Esophagus muscularis mucosa (tissue), 4 donors: ENCODE measurements at places on chromosomes 3 and 15. TPM values are rescaled to one million over a fixed set of nuclear protein-coding genes. Genes with fewer than 3 reads are reported as not detected.
A peak's percentile ranks its signal among the peaks of the same experiment; 100 is the strongest.

DNA sequence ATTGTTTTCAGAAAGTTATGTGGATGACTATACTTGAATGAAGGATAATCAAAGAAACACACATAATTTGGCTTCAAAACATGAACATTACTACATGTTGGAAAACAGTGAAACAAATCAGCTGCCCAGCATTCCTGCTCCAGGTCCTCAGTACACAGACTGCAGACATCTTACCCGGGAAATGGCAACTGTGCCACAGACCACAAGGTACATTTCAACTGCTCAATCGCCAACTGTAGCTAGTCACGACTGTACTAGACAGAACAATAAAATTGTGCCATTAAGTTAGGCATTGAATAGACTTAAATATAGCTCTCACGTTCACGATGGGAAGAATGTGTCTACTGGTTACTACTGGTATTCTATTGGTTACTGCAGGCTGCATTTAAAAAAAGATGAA lies 5.0 kb downstream of the NAA50 start:
- no peak for DNase-seq

DNA sequence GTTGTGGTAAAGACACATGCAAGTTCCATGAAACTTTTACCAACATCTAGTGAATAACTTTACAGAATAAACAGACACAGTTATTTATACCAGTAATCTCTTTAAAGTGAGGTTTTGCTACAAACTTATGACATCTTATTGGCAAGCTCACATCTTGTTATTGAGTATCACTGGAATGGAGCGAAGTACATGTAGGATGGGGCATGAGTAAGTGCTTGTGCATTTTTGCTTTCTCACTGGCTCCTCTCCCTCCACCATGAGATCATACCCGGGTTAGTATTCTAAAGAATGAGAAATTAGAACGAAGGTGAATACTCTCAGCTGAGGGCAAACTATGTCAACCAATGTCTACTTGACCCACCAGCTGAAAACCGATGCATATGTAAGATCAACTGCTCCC lies 193.3 kb upstream of the ZNF717 start:
- no peak for DNase-seq

- no peak for DNase-seq
Observed at GRCh38 chr3:71195492-71195891, 388.0 kb downstream of the FOXP1 start.

DNA sequence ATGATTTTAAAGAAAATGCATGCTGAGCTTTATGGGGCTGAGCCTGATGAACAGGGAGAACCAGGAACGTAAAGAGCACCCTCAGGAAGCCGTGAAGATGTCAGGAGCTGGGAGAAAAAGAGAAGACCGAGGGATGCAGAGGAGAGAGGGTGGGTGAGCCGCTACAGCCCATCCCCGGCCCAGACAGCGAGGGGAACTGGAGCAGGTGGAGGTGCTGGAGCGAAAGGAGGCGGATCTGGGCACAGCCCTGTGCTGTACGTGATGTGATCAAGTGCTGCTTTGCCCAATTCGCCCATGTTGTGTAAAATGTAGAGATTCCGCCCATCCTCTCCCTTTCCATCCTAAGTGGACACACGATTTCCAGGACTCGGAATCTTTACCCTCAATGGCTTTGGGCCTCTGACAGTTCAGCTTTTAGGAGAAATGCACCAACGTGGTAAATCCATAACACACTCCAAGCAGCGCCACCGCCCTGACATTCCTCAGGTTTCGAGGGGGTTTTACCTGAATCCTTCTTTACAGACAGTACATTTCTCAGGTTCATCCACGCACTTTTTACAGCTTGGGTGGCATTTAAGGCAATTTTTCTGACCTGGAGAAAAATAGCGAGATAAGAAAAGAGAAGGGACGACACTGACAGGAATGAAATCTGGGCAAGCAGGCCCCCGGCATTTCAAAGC lies 27.1 kb upstream of the SNRPA1 start:
- no peak for DNase-seq

GRCh38 chr3:150450916-150451315 lies 42.8 kb downstream of the TSC22D2 start:
- no peak for DNase-seq

- no peak for DNase-seq
Observed at GRCh38 chr3:172294223-172294806, 153.9 kb downstream of the GHSR start.

DNA sequence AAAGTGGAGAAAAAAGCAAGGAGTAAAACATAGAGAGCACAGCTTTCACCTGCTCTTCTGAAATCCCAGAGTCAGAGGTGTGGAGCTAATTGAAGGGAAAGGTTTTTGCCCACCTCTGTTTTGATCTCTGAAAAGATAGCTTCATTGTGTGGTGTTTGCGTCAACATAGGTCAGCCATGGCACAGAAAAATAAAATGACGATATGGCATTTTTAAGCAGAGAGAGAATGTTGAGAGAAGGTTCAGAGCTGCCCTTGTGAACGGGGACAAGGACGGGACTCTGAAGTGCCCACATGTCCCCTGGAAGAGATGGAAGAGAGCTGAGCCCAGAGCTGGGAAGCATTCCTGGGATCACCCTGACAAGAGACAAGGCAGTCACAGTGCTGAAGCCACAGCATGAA lies 249.4 kb upstream of the PLSCR5 start:
- DNase-seq, result no peak

- DNase-seq, result no peak
Observed at GRCh38 chr15:73464602-73465001, 21.6 kb downstream of the REC114 start.

DNA sequence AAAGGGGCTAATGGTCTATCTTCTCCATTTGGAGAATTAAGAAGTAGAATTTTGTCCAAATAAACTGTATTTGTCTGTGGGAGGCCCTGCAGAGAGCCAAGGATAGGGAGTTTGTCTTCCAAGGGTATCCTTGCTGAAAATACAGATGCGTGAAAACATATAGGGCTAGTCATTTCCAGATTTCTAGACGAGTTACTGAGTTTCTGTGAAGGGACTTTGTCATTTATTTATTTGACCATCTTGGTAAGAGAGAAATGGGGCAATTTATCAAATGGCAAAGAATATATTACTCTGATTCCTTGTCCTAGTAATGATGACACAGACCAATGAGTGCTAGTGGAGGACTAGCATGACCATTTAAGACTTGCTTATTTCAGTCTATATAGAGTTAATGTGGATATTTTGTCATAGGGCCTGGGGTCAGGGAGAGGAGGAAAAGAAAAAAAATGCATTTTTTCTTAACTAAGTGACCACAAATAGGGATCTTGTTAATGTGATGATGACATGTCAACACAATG lies 376.6 kb upstream of the ONECUT1 start:
- no peak for DNase-seq

- peak; percentile 68 for DNase-seq
Observed at GRCh38 chr3:143826296-143826695, 22.0 kb downstream of the SLC9A9 start.

- peak; percentile 21 for DNase-seq
Observed at GRCh38 chr15:28955160-28955992, 69.6 kb downstream of the APBA2 start.

DNA sequence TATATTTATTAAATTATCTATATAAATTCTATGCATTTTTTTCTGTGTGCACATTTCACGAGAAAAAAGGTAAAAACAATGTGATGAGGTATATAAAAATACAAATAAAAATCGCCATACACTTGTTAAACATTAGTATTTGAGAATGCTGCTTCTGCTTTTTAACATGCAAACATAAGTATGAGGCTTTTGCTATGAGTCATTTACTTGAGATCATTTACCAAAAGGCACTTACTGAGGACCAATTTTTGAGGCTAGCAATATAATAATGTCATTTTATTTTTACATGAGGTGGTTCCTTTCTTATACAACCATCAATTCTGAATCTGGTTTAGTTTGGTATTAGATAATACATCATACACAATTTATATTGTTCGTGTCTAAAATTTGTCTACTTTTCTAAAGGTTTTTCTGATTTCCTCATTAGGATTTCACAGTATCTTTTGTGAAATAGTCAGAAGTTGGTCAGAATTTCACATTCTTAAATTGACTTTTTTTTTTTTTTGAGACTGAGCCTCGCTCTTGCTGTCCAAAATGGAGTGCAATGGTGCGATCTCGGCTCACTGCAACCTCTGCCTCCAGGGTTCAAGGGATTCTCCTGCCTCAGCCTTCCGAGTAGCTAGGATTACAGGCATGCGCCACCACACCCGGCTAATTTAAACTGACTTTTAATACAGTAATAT lies 25.6 kb downstream of the DCUN1D1 start:
- DNase-seq, result no peak

- DNase-seq, result peak; percentile 2
Observed at GRCh38 chr15:58565619-58566018, 133.8 kb downstream of the LIPC start.

DNA sequence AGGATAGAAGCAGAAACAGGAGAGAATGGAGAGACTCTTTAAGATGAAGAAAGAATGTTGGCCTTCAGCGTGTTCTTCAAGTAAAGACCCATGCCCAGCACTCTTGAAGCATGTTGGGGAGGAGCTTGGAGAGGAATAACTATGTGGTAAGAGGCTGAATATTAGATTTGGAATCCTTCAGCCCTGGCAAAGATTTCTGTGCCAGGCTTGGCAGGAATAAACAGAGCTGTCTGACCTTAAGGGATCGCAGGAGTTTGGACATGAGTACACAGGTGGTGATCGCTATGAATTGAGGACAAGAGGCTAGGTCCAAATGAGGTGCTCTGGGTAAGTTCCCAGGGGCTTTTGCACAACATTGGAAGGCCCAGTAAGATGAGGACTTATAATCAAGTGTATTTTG lies 132.6 kb upstream of the TBL1XR1 start:
- no peak for DNase-seq

- DNase-seq, result no peak
Observed at GRCh38 chr3:161560008-161560637, 63.5 kb downstream of the OTOL1 start.

Gene HHLA2
- not detected for total RNA-seq

Gene ATP13A4
- total RNA-seq, result 0.17 TPM

Gene MESP1
- 0.83 TPM for total RNA-seq

Gene KLF15
- total RNA-seq, result 84.3 TPM

Gene FEM1B
- total RNA-seq, result 71.5 TPM

Gene RLBP1
- not detected for total RNA-seq
